Iris pigment epithelial cell (primary cell): ENCODE measurements at places on chromosomes 1 and 21.

- no peak for DNase-seq
Measured at GRCh38 chr1:54371038-54371941, 34.9 kb downstream of the SSBP3 start.

DNA sequence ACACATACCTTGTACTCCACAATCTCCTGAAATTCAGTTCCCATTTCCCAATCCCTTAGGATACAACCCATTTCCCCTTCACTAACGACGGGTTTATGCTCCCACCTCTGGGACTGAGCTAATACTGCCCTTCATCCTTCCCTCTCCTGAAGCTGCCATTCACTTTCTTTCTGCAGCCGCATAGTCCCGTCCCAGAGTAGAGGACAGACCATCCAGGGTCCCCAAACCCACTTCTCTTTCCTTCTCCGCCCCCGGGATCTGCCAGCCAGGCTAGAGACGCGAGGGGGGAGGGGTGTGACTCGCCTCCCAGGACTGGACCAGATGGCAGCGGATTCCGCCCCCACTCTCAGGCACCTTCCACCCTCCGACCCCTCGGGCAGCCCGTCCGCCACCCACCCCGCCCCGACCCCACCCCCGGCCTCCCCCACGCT, 679 bp downstream of the ABL2 start:
- no peak for DNase-seq

GRCh38 chr1:66848193-66848592, 47.1 kb upstream of the INSL5 start:
- no peak for DNase-seq

- peak; percentile 8 for DNase-seq
Measured at GRCh38 chr1:218259800-218260199, 25.3 kb upstream of the RRP15 start.

DNA sequence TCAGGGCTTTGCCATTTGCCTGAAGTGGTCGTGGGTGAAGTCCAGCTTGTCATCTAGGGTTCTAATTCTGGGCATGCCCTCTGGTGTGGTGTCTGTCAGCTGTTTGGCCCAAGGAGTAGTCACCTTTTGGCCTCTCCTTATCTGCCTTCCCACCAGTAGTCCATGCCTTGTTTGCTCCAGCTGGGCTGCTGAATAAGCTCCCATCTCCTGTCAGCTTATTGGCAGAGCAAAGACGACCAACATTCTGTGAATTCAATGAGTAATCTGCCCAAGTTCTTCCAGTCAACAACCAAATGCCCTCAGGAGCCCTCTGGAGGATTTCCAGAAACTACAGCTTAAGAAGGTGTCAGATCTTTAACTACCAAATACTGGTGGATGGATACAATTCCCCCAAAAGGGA, 7.0 kb downstream of the BCAN start:
- no peak for DNase-seq

DNA sequence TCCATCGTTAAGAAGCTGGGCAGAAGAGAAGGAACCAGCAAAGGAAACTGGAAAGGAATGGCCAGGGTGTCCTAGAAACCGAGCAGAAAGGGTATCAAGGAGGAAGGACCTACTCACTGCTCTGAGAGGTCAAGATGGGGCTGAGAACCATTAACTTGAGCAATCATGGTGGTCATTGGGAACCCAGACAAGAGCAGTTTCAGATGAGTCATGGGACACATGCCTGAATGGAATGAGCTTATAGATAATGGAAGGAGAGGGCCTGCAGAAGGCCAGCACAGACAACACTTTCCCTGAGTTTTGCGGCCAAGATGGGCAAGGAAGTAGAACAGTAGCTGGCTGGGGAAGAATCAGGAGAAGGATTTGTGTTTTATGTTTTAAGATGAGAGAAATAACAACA, 383.2 kb downstream of the KIF26B start:
- peak; percentile 70 for DNase-seq

DNA sequence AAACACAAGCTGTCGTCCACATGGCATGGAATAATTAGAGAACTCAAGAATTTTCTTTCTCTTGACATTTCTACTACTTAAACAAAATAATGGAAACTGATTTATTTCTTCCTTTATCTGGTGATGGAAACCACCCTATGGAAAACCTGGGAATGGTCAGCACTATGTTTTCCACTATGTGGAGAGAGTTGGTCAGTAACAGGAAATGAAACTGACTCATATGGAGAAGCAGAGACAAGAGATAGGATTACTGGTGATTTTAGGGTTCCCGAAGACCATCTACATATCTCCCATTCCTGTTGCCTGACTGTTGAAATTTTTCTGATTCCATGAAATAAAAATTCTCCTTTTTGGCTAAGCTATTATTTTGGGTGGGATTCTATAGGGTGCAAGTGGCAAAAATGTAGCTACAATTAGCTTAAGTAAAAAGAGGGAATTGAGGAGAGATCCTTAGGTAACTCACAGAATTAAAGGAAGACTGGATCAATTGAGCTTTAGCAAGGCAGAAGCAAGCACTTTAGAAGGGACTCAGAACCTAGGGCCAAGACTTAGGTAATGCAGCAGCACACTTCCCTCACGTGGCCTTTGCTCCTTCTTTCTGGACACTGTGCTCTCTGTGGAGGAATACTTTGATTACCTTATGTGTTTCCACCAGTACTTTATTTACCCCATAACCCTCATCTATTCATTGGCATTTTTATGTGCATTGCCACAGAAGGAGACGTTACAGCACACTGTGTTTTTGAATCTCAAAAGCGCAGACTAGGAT, 89.6 kb downstream of the LEPR start:
- DNase-seq: peak; percentile 82

DNA sequence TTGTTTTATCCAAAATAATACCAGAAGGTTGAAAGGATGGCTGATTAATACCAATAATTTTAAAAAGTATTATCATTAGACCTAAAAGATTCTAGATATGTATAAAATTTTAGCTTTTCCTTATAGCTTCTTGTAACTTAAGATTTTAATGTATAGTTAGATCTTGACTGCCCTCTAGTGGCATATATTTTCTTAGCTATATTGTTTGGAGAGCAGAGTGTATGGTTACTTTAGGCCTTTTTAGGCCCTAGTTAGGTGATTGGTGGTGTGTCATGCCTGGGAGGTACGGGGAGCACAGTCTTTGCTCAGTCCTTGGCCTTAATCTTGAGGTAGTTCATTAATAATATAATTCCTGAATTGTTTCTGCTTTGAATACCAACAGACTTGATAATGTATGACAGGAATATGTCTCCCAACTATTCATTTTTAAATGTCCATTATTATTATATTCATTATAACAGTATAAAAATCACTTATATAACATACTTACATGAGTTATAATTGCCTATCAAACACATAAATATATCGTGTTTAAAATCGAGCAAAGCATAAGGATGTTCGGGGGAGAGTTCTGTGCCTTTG, 328.4 kb downstream of the ZP4 start:
- DNase-seq: peak; percentile 65

- DNase-seq: no peak
Measured at GRCh38 chr1:32470991-32471694, 6.3 kb downstream of the ZBTB8B start.

DNA sequence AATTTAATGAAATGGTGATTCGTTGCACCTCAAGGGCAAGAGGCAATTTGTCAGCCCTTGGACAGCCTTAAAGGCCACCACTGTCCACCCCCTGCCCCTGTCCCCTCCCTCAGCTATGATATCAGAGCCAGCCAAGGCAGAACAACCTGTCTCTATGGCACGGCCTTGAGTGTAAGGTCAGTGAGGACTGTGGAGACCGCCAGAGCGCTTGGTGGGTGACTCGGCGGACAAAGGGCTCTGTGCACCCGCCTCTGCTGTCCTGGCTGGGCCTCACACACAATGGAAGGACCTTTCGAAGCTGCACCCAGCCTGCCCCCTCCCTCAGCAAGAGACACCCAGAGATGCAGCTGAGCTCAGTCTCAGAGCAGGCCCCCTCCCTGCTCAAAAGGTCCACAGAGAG, 50.6 kb downstream of the SDC3 start:
- no peak for DNase-seq

DNA sequence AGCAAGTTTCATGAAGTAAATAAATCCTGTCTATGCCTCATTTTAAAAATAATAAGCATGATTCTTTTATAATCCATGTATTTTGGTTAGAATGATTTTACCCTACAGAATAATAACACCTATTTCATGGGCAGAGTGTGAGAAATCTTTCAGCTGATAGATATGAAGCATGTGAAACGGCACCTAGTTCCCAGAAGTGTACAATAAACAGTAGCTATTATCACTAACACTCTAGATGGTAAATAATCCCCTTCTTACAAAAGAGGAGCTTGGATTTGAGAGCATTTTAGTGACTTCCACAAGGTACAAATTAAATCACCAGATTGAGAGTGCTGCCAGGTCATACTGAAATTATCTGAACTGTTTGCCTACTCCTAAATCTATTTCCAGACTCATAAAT, 95.3 kb upstream of the NRIP1 start:
- DNase-seq: no peak

- DNase-seq: no peak
Measured at GRCh38 chr1:2335721-2336455, 55.5 kb downstream of the MORN1 start.

GRCh38 chr1:90671741-90672140, 45.4 kb downstream of the BARHL2 start:
- no peak for DNase-seq

DNA sequence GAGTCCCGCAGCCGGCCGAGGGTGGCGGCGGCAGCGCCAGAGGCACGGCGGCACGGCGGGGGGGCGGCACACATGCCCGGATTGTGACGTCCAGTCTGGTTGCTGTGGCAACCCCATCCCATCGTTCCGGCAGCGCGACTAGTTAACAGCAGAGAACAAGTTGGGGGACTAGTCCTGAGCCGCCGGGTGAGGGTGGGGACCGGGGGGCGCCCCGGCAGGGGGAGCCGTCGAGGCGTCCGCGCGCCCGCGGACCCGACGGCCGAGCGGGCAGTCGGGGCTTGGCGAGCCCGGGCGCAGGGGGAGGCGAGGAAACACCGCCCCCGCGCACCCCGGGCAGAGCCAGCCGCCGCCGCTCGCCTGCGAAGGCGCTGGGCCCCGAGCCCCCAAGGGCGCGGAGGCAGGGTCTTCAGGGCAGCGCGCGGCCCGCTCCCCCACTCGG, at the start of gene CHD5:
Gene CHD5, minus strand, starts transcription at position 54 of the 439 bp plus-strand sequence. CDS start 298 bp downstream, outside the sequence.
- no peak for DNase-seq

GRCh38 chr1:185193756-185194155, 36.8 kb downstream of the SWT1 start:
- DNase-seq: no peak

DNA sequence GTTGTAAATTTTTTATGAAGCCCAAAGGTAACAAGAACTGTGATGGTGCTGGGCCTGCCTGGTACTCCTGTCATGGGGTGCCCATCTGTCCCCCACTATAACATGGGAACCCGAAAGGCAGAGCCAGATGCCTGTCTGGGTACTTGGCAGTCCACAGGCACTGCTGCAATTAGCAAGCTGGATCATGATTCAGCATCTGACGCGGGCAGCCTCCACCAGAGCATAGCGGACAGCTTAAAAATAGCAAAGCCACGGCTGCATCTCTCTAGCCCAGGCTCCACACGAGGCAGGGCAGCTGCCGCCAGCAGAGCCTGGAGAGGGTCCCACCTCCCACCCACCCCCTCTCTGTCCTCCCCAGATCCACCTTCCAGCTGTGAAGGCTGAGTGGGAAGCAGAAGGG, 22.9 kb downstream of the SUSD4 start:
- no peak for DNase-seq

DNA sequence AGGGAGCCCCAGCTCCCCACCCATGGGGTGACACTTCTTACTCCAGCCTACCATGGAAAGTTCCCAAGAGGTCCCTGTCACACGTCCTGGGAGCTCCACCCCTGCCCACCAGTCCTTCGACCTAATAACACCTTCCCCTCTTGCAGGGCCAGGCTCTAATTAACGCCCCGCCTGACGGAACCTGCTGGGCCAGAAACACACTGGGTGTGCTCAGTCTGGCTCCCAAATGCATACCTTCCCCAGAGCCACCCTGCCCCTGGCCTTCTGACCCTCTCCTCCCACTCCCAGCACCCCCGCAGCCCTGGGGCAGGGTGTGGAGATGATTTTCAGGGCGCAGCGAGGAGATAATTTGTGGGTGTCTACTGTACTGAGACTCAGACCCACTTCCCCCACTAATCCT, 20.6 kb downstream of the PGLYRP3 start:
- no peak for DNase-seq

DNA sequence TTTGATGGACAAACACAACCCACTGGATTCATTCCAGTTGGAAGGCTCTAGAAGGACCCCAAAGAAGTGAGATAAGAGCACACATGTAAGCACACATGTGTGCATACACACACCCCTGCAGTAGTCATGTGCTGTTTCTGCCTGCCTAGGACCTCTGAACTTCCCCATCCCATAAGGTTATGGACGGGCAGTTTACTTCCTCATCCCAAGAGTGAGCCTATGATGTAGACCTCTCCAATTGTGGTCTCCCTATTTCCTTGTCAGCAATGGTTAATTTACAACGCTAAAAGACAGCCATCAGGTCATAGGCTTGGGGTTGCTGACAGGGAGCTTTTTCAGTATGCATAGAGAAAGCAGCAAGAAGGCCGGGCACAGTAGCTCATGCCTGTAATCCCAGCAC, 15.4 kb upstream of the ADAR start:
- no peak for DNase-seq

DNA sequence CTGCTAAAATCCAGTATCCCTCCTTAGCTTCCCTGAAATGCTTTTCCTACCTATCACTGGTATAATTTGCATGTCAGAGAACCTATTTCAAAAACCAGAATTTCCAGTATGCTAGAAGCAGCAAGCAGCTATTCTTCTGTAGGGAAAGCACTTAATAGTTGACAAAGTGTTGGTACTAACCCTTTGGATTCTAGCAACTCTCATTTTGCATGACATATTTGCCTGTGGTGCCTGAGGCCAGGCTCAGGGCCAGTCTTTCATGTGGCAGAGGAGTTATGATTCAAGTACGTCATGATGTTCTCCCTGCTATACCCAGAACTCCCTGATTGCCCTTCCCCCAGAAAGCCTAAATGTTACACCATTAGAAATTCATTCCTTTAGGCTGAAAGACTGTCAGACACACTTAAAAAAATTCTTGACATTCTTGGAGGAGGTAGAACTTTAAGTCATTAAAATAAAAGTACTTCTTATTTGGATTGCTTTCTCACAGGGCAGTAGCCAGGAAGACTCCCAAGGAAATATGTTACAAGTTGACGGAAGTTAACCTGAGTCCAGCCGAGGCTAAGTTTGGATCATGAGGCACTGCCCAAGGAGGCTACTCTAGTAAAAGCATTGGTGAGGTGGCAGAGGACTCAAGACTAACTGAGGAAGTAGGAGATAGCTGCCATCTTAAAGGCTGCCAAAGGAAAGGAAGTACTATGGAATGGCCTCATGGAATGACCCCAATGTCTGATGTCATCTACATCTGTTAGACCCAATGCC, 298.4 kb upstream of the SPAG17 start:
- no peak for DNase-seq
